Common myeloid progenitor, CD34-positive (primary cell): ENCODE measurements at places on chromosomes 12 and 14.

DNA sequence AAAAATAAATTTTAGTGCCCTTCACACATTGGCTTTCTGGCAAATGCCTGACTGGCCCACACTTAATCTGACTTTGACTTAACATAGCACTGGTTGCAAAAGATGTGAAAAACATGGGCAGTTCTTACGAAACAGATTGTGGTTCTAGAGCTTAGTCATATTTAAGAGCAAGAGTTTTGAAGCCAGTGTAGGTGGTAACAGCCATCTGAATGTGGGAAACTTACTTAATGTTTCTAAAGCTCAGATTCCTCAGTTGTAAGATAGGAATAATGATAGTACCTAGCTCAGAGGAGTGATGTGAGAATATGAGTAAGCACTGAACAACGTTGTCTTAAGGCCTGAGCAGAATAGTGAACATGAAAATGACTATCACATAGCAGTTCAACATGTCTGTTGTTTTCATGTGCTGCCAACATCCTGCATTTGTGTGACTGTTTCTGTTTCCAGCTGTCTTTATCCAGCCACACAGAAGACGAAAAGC lies 262.7 kb downstream of the SYT1 start:
- DNase-seq: peak; percentile 2

DNA sequence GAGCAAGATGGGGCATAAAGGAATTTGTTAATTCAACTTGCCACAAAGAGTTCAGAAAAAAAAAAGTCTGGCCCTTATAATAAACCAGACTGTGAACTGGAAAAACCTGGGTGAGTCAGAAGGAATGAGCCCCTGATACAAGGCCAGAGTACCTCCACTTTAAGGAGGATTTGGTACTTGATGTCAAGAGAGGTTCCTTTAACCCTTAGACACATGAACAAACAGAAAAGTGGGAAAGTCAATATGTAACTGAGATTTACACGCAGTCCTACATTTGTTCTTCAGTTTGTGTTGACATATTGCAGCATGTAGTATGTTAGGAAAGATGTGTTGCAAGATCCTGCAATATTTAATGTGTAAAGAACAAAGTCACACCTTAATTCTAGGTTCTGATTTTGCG lies 14.2 kb upstream of the SLC38A4 start:
- DNase-seq: no peak

GRCh38 chr12:107340898-107341297 lies 247.5 kb upstream of the CRY1 start:
- no peak for DNase-seq

DNA sequence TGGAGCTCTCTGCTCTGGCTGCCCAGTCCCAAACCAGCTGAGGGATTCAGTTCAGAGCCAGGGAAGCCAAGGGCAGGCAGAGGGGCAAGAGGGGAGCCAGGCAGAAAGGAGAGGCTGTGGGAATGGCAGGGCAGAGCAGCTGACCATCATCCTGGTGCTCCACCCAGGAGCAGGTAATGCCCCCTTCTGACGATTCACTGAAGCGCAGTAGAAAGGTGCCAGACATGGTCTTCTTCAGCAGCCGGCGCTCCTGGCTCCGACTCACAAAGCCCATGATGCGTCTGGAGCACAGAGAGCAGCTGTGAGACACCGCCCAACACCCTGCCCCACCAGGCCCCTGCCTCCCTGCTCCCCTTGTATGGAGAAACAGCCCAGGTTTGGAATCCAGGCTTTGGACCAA lies 8.0 kb downstream of the IL23A start:
- DNase-seq: no peak

- no peak for DNase-seq
Measured at GRCh38 chr12:89528434-89528833, 2.6 kb upstream of the POC1B start.
